ENCODE measurements at places on chromosomes 7 and 10. TPM values are rescaled to one million over a fixed set of nuclear protein-coding genes. Genes with fewer than 3 reads are reported as not detected.

DNA sequence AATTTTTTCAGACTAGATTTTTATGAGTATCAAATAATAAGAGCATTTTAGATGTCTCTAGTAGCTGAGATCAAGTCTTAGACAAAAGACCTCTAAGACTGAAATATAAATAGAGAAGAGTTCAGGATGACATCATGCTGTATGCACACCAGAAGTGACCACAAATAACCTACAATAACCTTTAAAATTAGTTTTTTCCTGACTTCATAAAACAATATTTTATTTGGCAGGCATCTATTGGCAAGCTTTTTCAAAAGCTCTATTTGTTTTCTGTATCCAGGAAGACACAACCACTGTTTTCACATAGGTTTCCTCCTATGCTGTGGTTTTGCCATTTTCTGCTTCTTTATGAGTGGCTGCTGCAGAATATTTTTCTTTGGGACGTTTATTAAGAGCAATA, 359.1 kb downstream of the CRPPA start:
- no peak for DNase-seq

DNA sequence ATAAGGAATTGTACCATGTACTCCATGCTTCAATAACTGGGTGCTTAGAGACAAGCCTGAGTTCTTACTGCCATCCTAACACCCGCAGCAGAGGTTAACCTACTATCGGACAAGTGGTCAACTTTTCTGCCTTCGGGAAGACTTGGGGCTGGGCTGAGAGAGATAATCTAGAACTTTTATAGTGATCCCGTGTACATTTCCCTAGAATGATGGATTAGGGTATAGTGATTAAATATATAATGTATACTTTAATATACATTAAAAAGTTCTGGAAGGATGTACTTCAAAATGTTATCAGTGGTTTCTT, 12.2 kb upstream of the HNRNPF start:
- DNase-seq, result no peak

DNA sequence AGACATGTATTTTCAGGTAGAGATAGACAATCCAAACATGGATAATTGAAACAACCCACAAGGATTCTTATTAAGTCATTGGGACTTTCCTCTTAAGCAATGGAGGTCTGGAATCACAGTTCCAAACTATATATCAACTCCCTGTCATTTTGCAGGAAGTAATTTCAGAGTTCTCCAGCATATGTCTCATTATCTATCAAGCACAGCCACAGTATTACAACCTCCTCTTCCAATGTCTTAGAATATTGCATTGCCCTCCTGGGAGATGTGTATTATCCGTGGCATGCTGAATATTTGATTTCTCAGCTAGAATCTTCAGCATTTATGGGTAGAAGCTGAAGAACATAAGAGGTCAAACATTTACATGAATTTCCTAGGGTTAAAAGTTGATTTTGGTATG, 1255.8 kb downstream of the SORCS1 start:
- DNase-seq, result no peak

GRCh38 chr7:41730161-41730560, 27.3 kb upstream of the INHBA start:
- no peak for DNase-seq

GRCh38 chr7:28291559-28291958, 111.0 kb upstream of the JAZF1 start:
- no peak for DNase-seq

DNA sequence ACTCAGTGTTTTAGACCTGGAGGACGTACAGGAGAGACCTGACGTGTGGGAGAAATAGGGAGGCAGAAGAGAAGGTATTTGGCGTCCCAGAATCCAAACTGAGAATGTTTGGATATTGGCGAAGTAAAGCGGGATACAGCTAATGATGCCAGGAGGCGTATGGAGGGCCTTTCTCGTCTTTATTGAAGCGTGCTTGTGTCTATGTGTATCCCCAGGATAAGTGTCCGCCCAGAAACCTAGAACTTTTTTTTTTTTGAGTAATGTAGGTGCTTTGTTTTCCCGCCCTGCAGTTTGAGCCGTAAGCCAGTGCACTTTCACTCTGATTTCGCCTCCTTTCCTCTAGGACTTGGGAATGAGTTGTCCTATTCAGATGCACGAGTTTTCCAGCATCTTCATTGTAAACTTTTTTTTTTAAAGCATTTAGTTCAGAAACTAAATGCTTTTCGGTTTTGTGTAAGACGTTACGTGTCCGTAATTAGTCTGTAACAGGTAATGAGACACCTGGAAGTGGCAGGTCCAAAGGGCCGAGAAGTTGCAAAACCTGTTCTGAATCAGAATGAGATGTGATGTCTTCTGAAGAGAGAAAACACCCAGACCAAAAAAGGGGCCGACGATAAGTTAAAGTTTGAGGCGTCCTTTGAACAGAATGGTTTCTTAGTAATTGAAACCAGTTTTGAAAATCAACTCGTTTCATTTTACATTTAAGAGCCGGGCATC, 746 bp downstream of the ARL5B start:
- DNase-seq, result no peak

DNA sequence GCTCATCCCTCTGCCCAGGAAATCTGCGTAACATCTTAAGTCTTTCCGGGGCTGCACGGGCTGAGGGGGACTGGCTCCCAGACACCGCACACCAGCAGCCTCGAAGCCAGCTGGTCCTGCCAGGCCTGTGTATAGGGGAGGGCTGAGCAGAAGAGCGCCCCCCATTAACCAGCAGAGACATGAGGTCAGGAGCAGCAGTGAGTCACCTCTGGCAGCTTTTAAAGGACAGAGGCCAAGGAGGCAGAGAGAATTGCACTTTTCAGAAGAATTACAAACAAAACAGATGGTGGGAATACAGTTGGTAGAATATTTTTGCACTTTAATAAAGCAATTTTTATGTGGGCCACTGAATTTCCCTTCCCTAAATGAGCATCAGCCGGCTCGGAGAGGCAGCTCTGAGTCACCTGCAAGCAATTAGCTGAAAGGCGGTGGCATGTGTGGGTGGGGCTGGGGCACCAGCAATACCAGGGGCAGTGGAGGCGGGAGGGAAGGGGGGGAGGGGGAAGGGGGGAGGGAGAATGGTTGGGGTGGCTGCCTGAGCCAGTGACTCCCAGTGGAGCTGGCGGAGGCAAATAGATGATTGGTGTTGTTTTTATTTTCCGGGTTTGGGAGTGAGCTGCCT, 39.1 kb downstream of the GOLGA7B start:
- DNase-seq, result no peak

- no peak for DNase-seq
These were observed 4.3 kb downstream of the DYNC1I1 start for GRCh38 chr7:95776561-95777185.

DNA sequence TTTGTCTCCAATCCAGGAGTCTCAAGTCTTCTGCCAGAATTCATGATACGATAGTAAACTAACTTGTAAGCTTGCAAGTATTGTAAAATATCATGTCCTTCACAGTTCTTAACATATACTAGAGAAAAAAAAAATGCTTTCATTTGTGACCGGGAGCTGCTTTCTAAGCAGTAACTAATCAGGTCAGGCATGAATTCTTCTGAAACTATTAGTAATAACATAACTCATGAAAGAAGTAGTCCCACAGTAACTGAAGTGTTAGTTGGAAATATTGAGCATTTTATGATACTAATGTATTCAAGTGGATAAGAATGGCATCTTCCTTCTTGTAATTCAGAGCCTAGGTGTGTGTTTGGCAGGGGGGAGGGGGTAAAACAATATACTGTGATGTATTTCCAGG, 665.6 kb downstream of the DNAJB9 start:
- no peak for DNase-seq

GRCh38 chr10:11147722-11148121, 130.1 kb downstream of the CELF2 start:
- DNase-seq, result no peak

DNA sequence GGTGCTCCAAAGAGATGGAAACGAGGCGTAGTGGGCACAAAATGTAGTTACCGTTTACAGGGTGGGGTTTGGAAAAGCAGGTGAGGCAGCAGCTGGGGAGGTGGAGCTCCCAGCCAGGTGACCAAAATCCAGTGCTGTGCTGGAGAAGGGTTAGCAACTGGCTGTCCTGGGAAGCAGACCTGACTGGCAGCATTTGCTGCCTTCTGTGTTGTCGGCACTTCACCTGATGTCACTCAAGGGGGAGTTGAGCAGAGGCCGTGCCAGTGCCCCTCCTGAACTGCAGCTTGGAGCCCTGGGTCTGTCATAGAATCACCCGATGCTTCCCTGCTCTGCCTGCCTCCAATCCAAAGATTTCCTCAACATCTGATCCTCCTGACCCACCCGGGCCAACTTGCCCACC, 12.8 kb downstream of the GCK start:
- no peak for DNase-seq

DNA sequence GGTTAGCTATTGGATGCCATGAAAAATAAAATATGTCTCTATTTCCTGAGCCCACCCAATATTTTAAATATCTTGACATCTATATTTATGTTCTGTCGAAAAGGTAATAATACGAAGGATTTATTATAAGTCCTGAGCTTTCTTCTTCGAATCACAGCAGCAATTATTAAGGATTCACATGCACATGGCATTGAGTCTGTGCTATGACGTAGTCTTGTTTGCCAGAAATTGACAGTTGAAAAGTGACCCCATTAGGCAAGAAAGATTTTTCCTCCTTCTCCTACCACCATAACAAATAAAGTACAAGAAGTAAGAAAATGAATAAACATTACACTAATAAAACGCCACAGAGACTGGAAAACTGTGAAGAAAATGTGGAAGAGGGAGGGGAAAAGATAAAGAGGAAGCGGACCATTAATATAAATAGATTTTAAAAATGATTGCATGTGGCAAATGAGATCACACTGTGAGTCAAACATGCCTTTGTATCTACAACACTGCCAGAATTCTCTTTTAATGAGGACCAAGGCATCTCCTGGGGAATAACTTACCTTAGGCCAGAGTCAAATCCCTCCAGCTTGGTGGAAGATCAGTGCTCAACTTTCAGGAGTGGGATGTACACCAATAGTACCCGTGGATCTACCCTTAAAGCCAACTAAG, 21.6 kb downstream of the FZD1 start:
- no peak for DNase-seq

DNA sequence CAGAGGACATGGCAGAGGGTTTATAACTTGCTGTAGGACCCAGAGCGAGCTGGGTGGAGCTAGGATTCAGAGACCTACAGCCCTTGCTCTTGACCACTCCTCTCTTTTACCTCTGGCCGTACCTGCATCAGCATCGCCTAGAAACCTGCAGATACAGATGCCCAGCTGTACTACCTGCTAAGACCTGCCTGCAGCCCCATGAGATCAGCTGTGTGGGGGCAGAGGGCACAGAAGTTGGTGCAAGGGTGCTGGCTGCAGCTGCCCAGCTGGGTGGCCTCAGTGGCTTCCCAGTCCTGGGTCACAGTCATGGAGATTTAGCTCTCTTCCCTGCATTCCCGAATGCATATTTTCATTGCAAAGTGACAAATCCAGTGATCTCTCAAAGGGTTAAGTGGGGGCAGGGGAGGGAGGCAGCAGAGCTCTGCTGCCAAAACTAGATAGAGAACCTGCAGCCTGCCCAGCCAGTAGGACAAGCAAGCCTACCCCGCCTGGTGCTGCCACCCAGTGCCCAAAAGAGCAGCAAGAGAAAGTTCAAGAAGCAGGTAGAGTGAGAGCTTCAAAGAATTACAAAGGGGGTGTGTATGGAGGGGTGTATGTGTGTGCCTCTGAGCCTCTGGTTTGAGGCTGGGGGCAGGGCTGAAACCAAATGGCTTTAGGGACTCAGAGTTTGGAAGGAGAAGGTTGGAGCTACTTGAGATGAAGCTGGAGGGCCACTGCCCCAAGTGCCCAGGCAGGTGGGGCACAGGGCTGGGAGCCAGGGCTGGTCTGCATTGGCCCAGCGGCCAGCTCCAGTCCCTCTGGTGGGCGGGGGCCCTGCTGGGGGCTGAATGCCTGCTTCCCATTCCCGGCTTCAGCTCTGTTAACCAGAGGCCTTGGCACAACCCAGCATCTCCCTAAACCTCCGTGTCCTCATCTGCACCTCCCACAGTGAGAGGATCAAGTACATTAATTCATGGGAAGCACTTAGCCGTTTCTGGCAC, 6.9 kb downstream of the FAM241B start:
- no peak for DNase-seq

DNA sequence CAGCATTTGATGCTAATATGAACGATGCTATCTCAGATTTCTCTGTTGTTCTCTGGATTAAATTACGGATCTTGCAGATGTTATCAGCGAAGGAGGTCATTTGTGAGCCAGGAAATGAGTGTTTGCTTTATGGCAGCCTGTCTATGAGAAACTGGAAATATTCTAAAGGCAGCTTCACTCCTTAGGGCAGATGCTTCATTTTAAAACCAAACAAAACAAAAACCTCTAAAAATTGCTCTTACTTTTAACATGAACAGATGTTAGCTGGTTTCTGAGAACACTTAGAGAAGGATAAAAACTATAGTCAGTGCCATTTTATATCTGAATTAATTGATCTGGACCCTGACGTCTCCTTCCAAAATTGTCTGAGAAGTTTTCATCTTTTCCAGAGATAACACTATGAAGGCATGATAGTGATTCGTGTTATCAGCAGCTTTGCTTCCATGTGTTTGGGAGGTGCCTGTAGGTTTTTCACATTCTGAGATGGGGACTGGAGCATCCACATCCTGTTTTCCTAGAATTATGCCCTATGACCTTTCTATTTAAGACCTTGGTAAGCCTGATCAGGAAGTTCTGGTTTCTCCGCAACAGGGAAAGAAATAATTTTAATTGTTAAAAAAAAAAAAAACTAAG, 53.1 kb downstream of the CPED1 start:
- no peak for DNase-seq

- no peak for DNase-seq
These were observed 184.2 kb downstream of the GPAM start for GRCh38 chr10:111999205-111999914.

- DNase-seq, result no peak
These were observed 144.2 kb downstream of the ELFN1 start for GRCh38 chr7:1814089-1814811.

GRCh38 chr7:104971290-104972071, 42.5 kb upstream of the KMT2E start:
- DNase-seq, result no peak

GRCh38 chr7:91050677-91051076, 213.6 kb upstream of the FZD1 start:
- no peak for DNase-seq

DNA sequence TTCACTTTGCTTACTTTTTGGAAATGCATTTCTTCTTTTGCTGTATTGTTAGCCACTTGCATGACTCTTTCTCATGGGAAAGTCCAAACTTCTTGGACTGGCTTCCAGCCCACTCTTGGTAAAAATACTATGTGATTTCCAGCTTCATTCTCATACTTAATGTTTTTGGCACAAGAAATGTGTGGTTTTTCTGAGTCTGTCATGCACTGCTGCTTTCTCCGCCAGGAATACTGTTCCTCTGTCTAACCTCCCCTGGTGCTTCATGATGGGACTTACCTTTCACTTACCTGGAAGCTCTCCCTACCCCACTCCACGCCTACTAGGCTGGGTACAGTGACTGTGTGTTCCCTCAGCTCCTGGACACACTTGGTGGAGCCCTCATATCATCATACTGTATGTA, 18.7 kb downstream of the MGAM2 start:
- no peak for DNase-seq

GRCh38 chr10:78626471-78626870, 442.3 kb upstream of the ZMIZ1 start:
- no peak for DNase-seq

The MACROH2A2 gene
- total RNA-seq, result 15.2 TPM

The TUBAL3 gene
- 0.16 TPM for total RNA-seq

The CARD11 gene
- 5.0 TPM for total RNA-seq

The CALHM3 gene
- total RNA-seq, result not detected

The PKD2L1 gene
- not detected for total RNA-seq

The RBP4 gene
- 1.9 TPM for total RNA-seq

The SP8 gene
- 0.11 TPM for total RNA-seq

The PILRB gene
- 16.3 TPM for total RNA-seq

The IKZF1 gene
- total RNA-seq, result 7.8 TPM

The GPR26 gene
- total RNA-seq, result not detected

All from urinary bladder (tissue), 4 donors.